ENCODE measurements at places on chromosomes 1 and 21.
A peak's percentile ranks its signal among the peaks of the same experiment; 100 is the strongest.

GRCh38 chr21:14520535-14520934 is 25.6 kb downstream of the SAMSN1 start:
- no peak for DNase-seq

DNA sequence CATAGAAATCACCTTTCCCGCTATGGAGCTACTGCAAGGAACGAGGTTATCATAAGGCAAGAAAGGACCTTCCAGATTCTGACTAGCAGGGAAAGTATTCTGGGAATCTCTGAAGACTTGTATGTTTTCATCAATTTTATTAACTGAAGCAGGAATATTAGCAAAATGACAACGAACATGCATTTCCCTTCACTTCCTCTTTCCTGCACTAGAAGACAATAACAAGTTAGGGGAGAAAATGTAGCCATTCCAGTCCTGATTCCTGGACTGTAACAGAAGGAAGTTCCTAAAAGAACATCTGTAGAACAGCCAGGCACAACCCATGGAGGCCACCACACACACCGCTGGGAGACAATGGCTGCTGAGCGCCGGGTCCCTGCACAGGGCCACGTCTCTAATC is 106.8 kb downstream of the RAVER2 start:
- DNase-seq = no peak

DNA sequence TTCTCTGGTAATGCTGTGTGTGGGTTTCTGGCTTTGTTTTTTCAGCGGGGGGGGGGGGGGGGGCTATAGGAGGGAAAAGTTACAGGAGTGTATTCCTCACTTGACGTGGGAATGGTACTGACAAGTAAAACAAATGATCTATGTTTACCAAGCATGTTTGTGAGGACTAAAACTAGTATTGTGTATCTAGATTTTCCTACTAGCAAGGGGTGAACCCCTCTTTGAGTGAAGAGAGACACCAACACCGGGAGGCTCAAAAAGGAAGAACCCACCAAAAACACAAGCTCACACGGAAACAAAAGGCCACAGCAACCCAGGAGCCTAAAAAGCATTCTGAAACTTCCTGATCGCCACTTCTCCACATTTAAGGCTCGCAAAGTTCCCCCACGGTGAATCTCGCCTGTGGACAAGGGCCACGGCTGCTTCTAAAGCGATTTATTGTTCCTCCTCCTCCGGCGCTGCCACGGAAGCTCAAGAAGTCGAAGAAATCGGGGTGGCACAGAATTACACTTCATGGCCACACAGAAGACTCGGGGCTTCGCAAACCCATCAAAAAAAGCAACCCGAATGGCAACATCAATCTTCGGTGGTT is 703 bp downstream of the PUM1 start:
- peak; percentile 59 for DNase-seq

GRCh38 chr1:206909161-206909882 is 12.1 kb downstream of the IL24 start:
- DNase-seq = peak; percentile 34

DNA sequence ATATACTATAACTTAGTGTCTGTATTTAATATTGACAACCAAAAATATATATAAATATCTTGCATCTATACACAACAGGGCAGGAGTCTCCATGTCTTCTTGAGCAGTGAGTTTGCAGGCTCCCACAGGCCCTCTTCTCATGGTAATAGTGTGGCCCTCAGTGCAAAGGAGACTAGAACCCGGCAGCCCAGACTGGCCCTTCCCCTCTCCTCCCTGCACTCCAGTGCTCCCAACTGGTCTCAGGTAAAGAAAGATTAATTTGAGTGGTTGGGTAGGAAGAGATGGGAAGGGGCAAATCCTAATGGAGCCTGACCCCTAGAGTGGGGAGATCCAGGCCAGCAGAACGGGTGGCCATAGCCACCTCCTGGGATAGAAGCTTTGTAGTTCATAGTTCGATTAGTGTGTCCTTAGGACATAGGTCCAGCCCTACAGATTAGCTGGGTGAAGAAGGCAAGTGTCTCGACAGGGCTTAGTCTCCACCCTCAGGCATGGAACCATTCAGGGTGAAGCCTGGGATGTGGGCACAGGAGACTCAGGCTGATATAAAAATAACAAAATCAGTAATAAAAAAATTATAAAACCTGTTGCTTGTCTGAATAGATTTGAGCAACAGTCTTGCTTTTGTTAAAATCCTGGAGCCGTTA is 32.3 kb downstream of the SLC2A1 start:
- DNase-seq = no peak
